Muscle of leg (tissue), 16 donors: ENCODE measurements at places on chromosomes 6 and 20. TPM values are rescaled to one million over a fixed set of nuclear protein-coding genes. Genes with fewer than 3 reads are reported as not detected.
A peak's percentile ranks its signal among the peaks of the same experiment; 100 is the strongest.

DNA sequence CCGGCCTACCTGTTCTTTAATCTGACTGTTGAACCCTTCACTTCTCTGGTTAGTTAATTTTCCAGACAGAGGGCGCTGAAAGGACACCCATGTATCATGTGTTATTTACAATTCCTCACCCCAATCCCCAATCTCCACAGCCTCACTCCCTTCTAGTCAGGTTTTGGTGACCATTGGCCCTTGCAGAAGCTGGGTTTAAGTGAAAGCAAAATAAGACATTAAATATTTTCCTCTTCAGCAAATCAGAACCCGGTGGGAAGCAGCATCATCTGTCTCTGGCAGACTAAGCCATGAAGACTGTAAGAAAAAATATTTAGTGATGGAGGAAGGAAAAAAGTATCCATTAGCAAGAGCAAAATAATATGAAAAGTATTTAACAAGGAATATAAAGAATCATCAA is 9.4 kb upstream of the HLA-DQA1 start:
- H3K27ac ChIP-seq: no peak overlapping the region
- H3K36me3 ChIP-seq: no peaks in the 10 kb centered on the region
- DNase-seq: peak; percentile 65
- H3K4me3 ChIP-seq: no peak overlapping the region
- H3K27me3 ChIP-seq: no peaks in the 10 kb centered on the region
- H3K4me1 ChIP-seq: no peaks in the 10 kb centered on the region

Gene TMEM151B
- total RNA-seq: 0.09 TPM

- peaks cover 52% of the 10 kb centered on the region for H3K27me3 ChIP-seq
- peaks cover 3% of the 10 kb centered on the region for H3K36me3 ChIP-seq
- peaks cover 5% of the 10 kb centered on the region for H3K4me1 ChIP-seq
- H3K4me3 ChIP-seq: peak within 1 kb of the TSS; percentile 26
Observed at GRCh38 chr20:58228484-58229197, at the start of gene ANKRD60. TSS of gene ANKRD60 (minus strand) at chr20:58228653. CDS start at chr20:58228653, 0 bp downstream.

Gene RCAN2
- 2.2 TPM for total RNA-seq

- H3K27me3 ChIP-seq: peaks cover 7% of the 10 kb centered on the region
- no peaks in the 10 kb centered on the region for H3K36me3 ChIP-seq
- no peak for DNase-seq
- H3K4me1 ChIP-seq: peaks cover 4% of the 10 kb centered on the region
- no peak overlapping the region for H3K27ac ChIP-seq
- no peak overlapping the region for H3K4me3 ChIP-seq
Observed at GRCh38 chr20:2169456-2170088, 67.9 kb downstream of the STK35 start.

GRCh38 chr6:17313971-17314370 is 32.8 kb downstream of the RBM24 start:
- H3K4me1 ChIP-seq: peaks cover 9% of the 10 kb centered on the region
- H3K36me3 ChIP-seq: no peaks in the 10 kb centered on the region
- H3K27me3 ChIP-seq: no peaks in the 10 kb centered on the region
- DNase-seq: no peak

DNA sequence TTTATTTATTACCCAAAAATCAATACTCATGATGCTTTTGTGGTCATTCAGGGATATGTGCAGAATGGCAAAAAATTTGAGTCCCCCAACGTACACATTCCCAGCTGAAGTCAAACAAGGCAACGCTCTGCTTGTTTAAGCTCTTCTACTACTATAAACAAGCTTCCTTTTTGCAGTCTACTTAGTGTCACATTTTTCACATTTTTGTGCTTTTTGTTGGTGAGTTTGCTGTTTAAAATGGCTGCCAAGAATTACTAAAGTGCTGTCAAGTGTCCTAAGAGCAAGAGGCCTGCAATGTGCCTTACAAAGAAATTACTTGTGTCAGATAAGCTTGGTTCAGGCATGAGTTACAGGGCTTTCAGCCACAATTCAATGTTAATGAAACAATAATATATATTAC is 2.1 kb downstream of the WFDC8 start:
- no peak overlapping the region for H3K27ac ChIP-seq
- no peaks in the 10 kb centered on the region for H3K4me1 ChIP-seq
- H3K4me3 ChIP-seq: no peak overlapping the region
- no peaks in the 10 kb centered on the region for H3K36me3 ChIP-seq

Gene GATA5
- total RNA-seq: not detected

- no peak overlapping the region for H3K27ac ChIP-seq
- no peaks in the 10 kb centered on the region for H3K27me3 ChIP-seq
- H3K4me1 ChIP-seq: no peaks in the 10 kb centered on the region
- no peak for DNase-seq
- H3K36me3 ChIP-seq: peaks cover 20% of the 10 kb centered on the region
Observed at GRCh38 chr6:87618531-87618930, 28.6 kb downstream of the ORC3 start.

- H3K27me3 ChIP-seq: no peaks in the 10 kb centered on the region
- no peak overlapping the region for H3K27ac ChIP-seq
- H3K36me3 ChIP-seq: peaks cover 39% of the 10 kb centered on the region
Observed at GRCh38 chr20:34070859-34071258, 41.2 kb downstream of the EIF2S2 start.

GRCh38 chr6:11798538-11798937 is 19.9 kb upstream of the ADTRP start:
- H3K4me1 ChIP-seq: no peaks in the 10 kb centered on the region
- DNase-seq: no peak
- H3K27ac ChIP-seq: no peak overlapping the region
- no peaks in the 10 kb centered on the region for H3K27me3 ChIP-seq
- H3K36me3 ChIP-seq: no peaks in the 10 kb centered on the region
- H3K4me3 ChIP-seq: no peak overlapping the region

DNA sequence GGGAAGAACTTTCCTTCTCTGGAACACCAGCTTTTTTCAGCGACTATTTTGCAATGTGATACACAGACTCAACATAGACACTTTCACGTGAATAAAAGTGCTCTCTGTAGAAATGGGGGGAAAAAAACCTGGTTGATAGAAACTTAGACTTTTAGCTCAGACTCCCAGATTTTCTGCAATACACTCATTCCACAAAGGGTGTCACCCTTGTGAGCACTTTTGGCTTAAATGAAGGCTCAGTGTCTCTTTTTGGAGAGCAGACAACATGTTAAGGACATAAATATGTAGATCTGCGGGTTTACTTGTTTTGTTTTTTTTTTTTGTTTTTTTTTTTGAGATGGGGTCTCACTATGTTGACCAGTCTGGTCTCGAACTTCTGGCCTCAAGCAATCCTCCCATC is 579.6 kb downstream of the PTPRT start:
- no peaks in the 10 kb centered on the region for H3K27me3 ChIP-seq
- DNase-seq: peak; percentile 11

Gene ZNF322
- 23.0 TPM for total RNA-seq

Gene MRS2
- total RNA-seq: 17.3 TPM

GRCh38 chr6:33670971-33671743 is 40.3 kb downstream of the UQCC2 start:
- H3K36me3 ChIP-seq: peaks cover 31% of the 10 kb centered on the region
- no peaks in the 10 kb centered on the region for H3K27me3 ChIP-seq
- H3K27ac ChIP-seq: no peak overlapping the region
- no peak overlapping the region for H3K4me3 ChIP-seq
- peaks cover 7% of the 10 kb centered on the region for H3K4me1 ChIP-seq
- DNase-seq: no peak

DNA sequence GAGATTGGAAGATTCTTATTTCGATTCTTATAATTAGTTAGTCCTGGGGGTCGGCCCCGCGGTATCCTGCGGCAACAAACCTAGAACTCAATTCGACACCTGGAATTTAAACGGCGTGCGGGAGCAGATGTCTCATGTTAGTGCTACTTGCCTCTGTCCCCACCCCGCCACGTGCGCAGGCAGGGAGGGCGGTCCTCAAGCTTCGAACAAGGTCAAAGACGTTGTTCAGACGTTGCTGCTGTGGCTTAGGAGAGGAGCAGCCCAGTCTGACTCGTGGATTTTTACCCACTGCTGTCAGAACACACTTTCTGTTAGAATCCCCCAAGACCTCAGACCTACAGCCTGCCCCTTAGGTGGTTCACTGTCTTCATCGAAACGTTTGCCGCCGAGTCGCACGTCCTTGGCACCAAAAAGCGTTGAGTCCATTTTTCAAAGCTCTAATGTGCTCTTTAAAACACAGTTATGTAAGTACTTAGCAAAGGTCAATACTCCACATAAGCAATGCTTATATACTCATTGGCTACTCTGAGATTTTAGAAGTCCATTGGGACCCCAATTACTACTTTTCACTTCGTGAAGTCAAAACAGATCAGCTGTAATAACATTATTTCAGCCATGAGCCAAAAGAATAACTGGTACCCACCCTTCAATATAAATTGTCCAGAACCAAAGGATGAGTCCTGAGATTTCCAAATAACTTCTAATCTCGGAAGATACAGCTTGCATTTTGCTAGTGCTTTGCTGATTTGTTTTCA is 2.7 kb upstream of the C6orf62 start:
- H3K4me1 ChIP-seq: peaks cover 6% of the 10 kb centered on the region
- H3K27ac ChIP-seq: peak overlapping the region; percentile 99
- no peaks in the 10 kb centered on the region for H3K27me3 ChIP-seq
- H3K4me3 ChIP-seq: peak overlapping the region; percentile 61

GRCh38 chr20:40606660-40607059 is 82.4 kb downstream of the MAFB start:
- no peak overlapping the region for H3K27ac ChIP-seq
- no peaks in the 10 kb centered on the region for H3K4me1 ChIP-seq
- DNase-seq: no peak
- H3K27me3 ChIP-seq: peaks cover 5% of the 10 kb centered on the region
- no peak overlapping the region for H3K4me3 ChIP-seq

DNA sequence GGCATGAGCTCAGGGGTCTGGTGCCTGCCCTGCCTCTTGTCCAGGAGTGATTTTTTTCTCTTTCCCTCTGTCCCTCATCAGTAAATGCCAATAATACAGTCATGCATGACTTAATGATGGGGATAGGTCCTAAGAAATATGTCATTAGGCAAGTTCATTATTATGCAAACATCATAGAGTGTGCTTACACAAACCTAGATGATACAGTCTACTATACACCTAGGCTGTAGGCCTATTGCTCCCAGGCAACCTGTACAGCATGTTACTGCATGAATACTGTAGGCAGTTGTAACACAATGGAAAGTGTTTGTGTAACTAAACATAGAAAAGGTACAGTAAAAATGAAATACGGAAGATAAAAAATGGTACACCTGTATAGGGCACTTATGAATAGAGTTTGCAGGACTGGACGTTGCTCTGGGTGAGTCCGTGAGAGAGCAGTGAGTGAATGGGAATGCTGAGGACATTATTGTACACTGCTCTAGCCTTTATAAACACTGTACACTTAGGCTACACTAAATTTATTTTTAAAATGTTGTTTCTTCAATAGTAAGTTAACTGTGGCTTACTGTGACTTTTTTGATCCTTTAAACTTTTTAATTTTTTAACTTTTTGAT is 22.1 kb downstream of the PBOV1 start:
- no peaks in the 10 kb centered on the region for H3K27me3 ChIP-seq
- H3K36me3 ChIP-seq: no peaks in the 10 kb centered on the region
- no peak overlapping the region for H3K27ac ChIP-seq
- no peaks in the 10 kb centered on the region for H3K4me1 ChIP-seq
- no peak for DNase-seq
- no peak overlapping the region for H3K4me3 ChIP-seq

DNA sequence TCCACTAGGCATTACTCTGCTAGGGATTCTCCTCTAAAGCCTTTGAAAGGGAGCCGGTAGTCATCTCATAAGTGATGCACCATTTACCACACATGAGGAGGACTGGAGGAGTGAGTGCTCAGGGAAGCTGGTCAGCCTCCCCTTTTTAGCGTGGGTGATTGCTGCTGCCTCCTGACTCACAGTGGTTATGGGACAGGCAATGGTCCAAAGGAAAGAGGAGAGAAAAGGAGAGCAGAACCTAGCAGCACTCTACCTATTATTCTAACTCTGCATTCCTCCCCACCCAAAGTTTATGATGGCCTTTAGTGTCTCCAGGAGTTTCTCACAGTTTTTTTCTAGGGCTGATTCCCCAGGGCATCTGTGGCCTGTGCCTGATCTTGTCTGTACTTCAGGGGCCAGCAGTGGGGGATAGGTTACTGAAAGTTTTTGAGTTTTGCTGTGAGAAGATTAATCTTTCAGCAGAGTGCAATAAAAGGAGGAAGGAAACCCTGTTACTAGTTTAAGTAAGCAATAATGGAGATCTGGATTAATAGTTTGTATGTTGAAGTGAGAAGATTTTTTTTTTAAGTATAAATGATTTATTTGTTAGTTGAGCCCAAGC is 36.4 kb upstream of the GCLC start:
- no peaks in the 10 kb centered on the region for H3K27me3 ChIP-seq
- H3K36me3 ChIP-seq: no peaks in the 10 kb centered on the region
- DNase-seq: peak; percentile 40
- peak overlapping the region; percentile 8 for H3K27ac ChIP-seq
- peaks cover 4% of the 10 kb centered on the region for H3K4me1 ChIP-seq

Gene GRM4
- 1.1 TPM for total RNA-seq

Gene SCP2D1
- total RNA-seq: not detected

Gene TRIM15
- not detected for total RNA-seq

Gene ZNF341
- total RNA-seq: 1.3 TPM

Gene WFDC2
- 0.13 TPM for total RNA-seq

DNA sequence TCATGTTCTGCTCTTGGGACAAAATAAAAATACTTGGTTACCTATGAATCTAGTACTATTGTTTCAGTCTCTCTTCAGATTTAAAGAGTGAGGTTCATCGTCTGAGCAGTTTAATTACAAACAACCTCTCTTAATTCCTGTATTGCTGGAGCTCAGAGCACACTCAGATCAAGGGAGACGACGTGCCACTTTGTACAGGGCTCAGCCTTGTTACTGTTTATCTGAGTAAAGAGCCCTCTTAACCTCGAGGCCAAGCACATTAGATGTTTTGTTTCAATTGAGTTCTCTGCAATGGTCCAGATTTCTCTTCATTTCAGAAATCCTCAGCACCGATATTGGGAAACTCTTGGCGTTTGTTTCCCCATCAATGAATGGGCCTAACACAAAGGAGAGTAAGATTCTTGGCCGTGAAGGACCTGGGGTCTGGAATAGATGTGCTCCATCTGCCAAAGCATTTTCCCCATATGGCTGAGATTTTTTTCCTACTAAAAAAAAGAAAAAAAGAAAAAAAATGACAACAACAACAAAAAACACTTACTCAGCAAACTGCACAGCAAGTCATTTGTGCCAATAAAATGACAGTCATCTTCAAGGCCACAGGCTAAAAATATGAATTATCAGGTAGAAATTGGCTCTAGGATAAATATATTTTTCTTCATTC is 82.6 kb upstream of the CCN6 start:
- H3K27ac ChIP-seq: peak overlapping the region; percentile 22
- peaks cover 11% of the 10 kb centered on the region for H3K4me1 ChIP-seq
- no peak overlapping the region for H3K4me3 ChIP-seq
- no peaks in the 10 kb centered on the region for H3K27me3 ChIP-seq

Gene PPP1R14C
- 30.2 TPM for total RNA-seq
